ENCODE measurements at places on chromosomes 3 and 15. TPM values are rescaled to one million over a fixed set of nuclear protein-coding genes. Genes with fewer than 3 reads are reported as not detected.

Gene SMCO1
- total RNA-seq = not detected

Gene PIGZ
- 1.4 TPM for total RNA-seq

Gene CCNL1
- total RNA-seq = 138 TPM

Gene ZNF860
- 0.74 TPM for total RNA-seq

Gene KCNMB3
- 1.3 TPM for total RNA-seq

Gene AEN
- total RNA-seq = 22.9 TPM

Gene ARGFX
- total RNA-seq = not detected

Gene HRG
- not detected for total RNA-seq

Gene WDR49
- 2.7 TPM for total RNA-seq

Gene GPR62
- total RNA-seq = 0.83 TPM

Gene DUOXA2
- 0.18 TPM for total RNA-seq

Gene ACTC1
- total RNA-seq = not detected

Gene SEMA5B
- total RNA-seq = 0.36 TPM

Gene MESP2
- total RNA-seq = not detected

DNA sequence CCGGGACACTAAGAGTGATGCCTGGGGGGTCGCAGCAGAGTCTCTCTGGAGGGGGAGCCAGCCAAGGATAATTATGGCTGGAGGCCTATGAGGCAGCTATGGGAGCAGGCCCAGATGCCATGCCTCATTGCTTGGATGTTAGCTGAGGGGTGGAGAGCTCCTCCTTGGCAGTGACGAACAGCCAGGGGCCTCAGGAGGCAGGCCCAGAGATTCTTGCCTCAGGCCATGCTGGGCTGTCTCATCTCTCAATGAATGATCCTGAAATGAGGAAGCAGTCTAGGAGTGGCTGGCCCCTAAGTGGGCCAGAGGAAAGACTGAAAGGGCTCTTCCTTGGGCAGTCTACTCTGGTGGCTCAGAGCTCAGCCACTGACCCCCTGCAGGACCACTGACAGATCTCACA, 21.3 kb downstream of the KIF9 start:
- no peak for DNase-seq

- DNase-seq = no peak
These were observed 3.0 kb upstream of the SHC4 start for GRCh38 chr15:48966595-48967301.

- DNase-seq = no peak
These were observed 41.4 kb downstream of the MYLK start for GRCh38 chr3:123842711-123843110.

- DNase-seq = no peak
These were observed 6.0 kb downstream of the MINDY2 start for GRCh38 chr15:58777107-58777506.

DNA sequence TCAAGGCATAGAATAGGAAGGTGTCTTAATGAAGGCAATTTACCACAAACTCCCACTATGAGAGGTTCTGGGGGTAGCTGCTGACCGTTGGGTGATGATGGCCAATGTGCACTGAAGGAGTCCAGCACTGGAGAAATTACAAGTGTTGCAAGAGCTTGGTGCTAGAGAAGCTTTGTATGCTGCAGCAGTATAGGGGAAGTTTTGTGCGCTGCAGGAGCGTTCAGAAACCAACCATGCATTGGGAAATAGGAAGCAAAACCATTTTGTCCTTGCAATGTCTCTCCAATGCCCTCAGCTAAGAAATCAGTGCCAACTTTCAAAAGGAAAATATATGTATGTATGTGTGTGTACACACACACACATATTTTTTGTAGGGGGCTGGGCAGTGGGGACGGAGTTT, 441.6 kb upstream of the NAALADL2 start:
- no peak for DNase-seq

DNA sequence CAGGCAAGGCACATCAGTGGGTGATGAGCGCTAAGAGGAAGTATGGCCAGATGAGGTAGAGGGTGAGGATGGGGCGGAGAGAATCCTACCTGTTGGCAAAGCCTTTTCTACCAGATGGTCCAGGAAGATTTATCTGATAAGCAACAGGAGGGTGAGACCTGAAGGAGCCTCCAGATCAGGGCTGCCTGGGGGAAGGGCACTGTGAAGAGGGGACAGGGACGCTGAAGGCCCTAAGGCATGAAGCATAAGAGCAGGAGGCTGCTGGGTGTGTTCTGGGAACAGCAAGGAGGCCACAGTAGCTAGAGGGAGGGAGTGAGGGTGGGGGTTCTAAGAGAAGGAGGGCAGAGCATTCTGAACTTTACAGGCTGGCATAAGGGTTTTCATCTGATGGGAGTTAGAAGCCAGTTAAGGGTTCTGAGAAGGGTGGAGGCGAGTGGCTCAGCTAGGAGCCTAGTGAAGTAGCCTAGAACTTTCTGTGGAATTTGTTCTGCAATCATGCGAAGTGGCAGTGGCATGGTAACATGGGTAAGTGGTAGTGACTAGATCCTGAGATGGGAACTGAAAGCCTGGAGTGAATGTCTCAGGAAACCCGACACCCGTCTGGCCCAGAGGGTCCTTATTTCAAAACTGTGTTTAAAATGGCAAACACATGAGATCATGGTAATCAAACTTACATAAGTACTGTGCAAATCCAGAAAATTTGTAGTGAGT, 29.9 kb downstream of the CGNL1 start:
- no peak for DNase-seq

GRCh38 chr3:167032267-167032876, 347.7 kb downstream of the ZBBX start:
- DNase-seq = no peak

DNA sequence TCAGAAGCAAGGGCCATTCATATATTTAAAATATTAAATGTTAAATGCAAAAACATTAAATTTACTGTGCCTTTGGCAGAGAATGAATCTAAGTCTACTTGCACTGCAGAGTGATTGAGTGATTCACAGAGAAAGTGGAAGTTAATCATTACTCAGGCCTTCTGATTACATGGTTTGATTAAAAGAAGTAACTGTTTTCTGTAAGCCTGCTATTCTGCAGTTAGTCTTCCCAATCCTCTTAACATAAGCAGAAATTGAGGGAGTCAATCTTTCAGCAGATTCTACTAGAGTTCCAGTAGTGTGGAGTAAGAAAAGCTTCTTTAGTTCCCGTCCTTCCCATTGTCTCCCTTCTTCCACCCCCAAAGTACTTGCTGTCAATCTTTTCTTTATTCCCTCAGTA, 1.5 kb downstream of the NLGN1 start:
- DNase-seq = no peak

GRCh38 chr15:82540984-82541431, 751 bp upstream of the RPS17 start:
- peak; percentile 53 for DNase-seq

- DNase-seq = peak; percentile 66
These were observed 48.9 kb upstream of the POLG start for GRCh38 chr15:89383365-89384175.

DNA sequence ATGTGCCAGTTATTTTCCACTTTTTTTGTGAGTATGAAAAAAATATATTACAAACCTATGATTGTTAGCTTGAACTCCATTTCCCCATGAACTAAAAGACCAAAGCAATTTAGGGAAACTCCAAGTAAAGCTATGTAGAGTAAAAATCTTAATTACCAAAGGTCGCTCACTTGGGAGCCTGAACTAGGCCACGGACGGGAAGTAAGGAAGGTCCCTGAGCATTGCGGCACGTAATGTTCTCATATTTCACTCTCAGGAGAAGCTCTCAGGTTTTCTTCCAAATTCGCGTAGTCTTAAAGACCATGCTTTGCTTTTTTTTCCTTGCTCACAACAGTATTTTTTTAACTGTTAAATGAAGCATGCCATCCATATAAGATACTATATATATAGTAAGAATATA, 215.3 kb upstream of the RARB start:
- no peak for DNase-seq

GRCh38 chr3:131474115-131474514, 28.7 kb downstream of the MRPL3 start:
- DNase-seq = no peak

GRCh38 chr3:72130565-72130964, 345.6 kb upstream of the PROK2 start:
- DNase-seq = no peak

DNA sequence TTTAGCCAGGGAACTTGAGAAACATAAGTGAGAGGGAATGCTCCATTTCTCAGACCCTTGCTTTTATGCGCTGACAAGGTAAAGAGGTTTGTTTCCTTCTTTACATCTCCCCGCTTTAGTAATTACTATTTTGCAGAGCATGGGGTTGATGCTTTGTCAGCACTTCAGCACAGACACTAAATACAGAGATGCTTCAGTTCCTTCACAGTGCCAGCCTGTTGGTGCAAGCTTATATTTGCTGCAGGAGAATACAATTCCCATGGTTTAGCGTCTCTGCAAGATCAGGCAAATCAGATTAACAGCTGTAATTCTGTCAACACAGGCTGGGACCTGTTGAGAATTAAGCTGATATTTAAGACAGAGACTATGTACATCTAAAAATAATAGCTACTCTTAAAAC, 2.9 kb downstream of the FMN1 start:
- no peak for DNase-seq

- no peak for DNase-seq
These were observed 106.0 kb downstream of the MAP4 start for GRCh38 chr3:47910233-47910632.

- no peak for DNase-seq
These were observed 855.3 kb downstream of the TBL1XR1 start for GRCh38 chr3:176341963-176342362.

- no peak for DNase-seq
These were observed 128.5 kb downstream of the SQOR start for GRCh38 chr15:45763170-45763869.

- no peak for DNase-seq
These were observed 166.9 kb downstream of the CHST2 start for GRCh38 chr3:143286392-143287010.

GRCh38 chr3:145952536-145952935, 208.4 kb downstream of the PLOD2 start:
- DNase-seq = no peak

GRCh38 chr3:33385423-33385822, 54.8 kb downstream of the UBP1 start:
- DNase-seq = no peak

- DNase-seq = no peak
These were observed 62.7 kb upstream of the MRPS22 start for GRCh38 chr3:139281096-139281495.

DNA sequence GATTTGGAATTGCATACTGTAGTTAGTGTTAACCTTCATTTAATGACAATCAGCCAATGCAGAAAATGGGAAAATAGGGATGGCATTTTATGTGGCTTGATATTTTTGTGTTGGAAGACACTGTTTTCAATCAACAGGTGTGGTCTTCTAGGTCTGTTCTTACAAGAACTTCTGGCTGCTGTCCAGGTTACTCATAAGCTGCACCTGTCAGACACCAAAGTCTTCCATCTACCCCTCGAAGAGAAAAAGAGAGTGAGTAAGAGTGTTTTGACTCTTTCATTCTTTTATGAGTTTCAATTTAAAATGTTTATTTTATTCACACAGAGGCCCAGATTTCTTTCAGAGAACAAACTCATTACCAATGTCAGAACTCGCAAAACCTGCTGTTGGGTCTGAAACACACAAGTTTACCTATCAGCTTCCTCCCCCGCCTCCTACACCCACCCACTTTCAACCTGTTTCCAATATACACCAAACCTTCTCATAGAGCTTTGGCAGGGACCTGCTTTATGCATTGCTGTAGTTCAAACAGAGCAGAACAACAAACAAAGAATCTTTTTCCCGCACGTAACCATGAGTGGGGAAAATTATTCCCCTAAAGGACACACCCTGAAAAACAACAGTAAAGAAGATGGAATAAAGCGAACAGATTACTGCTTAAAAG, 767.7 kb upstream of the ALCAM start:
- DNase-seq = no peak

DNA sequence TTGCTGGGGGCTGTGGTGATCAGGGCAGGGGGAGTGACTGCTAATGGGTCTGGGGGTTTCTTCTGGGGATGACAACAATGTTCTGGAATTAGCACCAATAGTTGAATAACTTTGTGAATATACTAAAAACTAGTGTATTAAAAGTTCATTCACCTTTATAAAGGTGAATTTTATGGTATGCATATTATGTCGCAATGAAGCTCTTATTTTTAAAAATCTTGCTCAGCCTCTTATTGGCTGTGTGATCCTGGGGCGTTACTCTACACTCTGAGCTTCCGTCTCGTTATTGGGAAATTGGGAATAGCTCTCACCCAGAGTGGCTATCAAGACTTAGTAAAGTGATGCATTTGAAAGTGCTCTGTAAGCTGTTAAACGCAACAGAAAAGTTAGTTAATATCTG, 105.3 kb downstream of the SEC22A start:
- no peak for DNase-seq

DNA sequence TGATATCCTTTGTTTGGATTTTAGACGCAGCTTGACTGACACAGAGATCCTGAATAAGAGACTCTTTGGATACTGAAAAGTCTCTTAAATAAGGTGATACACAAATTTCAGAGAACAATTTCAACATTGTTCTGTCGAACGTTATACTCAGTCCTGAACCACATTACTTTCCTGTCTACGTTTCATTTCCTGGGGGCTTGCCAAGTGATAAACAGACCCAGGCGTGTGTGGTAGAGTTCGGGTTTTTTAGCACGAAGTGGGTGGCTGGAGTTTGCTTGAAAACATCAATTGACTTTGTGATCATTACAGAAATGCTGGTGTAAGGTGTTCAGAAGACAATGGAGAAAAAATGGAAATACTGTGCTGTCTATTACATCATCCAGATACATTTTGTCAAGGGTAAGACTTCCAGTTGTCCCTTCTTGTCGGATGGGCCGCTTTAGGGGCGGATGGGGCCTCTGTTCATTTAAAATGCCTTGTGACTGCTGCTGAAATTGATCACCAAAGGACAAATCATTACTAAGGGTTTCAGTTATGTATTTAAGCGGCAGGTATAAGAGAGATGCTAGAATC, at the start of gene CD96:
CD96 (plus strand) TSS at position 287 of the 573 bp plus-strand sequence; CDS start at position 339, 52 bp downstream.
- DNase-seq = no peak

GRCh38 chr3:58386626-58387365, 46.8 kb downstream of the PDHB start:
- no peak for DNase-seq

DNA sequence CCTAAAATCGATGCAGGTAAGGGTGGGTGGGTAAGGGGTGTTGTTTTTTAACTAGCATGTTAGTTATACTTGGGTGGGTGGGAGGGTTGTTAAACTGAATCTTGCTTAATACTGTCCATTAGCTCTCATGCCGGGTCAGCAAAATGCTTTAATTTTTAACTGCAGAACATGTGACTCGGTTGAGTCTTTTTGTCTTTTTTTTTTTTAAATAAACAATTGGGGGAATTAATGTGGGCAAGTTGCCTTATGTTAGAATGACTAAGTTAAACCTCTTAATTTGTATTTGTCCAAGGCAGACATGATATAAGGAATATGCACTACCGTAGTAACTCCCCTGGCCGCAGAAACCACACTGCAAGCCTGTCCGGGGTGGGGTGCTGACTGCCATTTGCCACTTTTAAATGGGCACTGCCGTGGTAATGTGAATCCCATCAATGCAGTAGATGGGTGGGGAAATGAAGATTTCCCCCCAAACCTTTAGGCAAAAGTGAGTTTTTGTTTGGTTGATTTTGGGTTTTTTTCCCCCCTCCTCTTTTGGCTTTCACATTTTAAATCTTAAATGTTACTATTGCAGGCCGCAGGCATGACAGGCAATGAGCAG, 54.3 kb upstream of the CCR4 start:
- DNase-seq = no peak

GRCh38 chr15:81023483-81024264, 23.0 kb downstream of the TLNRD1 start:
- DNase-seq = peak; percentile 31

- DNase-seq = no peak
These were observed 5.6 kb downstream of the CLSTN2 start for GRCh38 chr3:139940622-139941021.

GRCh38 chr3:115790759-115791158, 167.4 kb downstream of the GAP43 start:
- DNase-seq = no peak

All from ovary (tissue), 10 donors.